ENCODE measurements at places on chromosomes 3 and 15.

GRCh38 chr3:186185194-186185787 lies 76.4 kb upstream of the ETV5 start:
- no peak for DNase-seq
- peaks cover 13% of the 10 kb centered on the region for H3K27me3 ChIP-seq
- H3K27ac ChIP-seq: no peak overlapping the region
- peaks cover 15% of the 10 kb centered on the region for H3K4me1 ChIP-seq
- no peak overlapping the region for H3K4me3 ChIP-seq

DNA sequence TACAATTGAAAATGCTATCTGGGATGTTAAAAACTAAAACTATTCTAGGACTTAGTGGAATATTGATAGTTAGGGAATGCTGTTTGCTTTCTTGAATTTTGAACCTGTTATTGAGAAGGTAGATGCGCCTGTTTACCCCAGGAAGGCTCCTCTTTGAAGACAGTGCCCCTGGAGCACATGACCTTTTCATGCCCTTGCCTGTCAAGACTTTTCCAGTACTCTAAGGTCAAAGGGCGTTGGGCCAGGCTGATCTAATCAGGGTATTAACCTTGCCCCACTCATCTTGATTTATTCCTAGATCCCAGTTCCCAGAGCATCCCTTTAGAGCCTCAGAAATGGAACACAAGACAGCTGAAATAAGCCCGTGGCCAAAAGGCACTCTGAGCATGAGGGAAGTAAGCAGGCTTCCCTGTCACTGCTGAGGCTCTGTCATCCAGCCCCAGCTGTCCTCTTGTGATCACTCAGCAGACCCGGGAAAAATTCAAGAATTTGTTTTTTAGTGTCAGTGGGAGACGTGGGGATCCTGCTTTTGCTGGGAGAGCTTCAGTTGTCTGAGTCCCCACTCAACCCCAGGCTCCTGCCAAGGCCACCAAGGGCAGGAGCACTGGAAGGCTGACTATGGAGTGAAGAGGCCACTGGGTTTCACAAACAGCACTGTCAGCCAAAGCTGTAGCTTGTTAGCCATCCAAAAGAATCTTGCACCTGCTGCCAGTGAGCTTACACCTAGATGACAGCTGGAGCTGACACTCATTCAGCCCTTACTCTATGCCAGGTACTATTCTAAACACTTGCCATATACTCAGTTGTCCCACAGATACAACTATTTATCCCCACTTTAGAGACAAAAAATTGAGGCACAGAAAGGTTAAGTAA lies 169.0 kb downstream of the PGPEP1L start:
- H3K27me3 ChIP-seq: no peaks in the 10 kb centered on the region
- no peak overlapping the region for H3K27ac ChIP-seq
- H3K36me3 ChIP-seq: no peaks in the 10 kb centered on the region
- DNase-seq: no peak
- no peak overlapping the region for H3K4me3 ChIP-seq

DNA sequence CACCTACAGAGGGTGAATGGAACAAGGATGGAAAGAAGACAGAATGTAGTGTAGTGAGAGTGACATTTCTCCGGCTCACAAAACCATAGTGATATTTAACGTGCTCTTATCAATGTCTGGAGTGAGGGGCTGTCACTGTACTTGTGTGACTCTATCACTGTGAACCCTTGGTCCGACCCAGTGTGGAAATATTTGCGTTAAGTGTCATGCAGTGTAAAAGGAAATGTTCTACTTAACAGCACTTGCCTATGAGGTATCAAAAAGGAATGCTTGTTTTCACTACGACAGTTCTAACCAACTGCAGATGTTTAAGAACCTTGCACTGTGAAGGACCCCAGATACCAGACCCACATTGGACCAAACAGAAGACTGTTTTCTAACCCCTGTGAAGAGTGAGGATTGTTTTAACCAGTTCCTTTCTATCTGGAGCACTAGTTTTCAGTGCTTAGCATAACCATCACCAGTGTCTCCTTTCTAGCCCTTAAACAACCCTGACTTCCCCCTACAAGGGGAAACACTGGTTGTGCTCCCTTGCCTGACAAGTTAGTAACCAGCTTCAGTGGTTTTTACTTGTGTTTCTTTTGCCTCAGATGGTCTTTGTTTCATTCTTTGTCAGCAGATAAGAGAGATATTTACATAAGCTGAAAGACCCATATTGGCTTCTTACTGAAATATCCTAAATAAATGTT lies 144.7 kb upstream of the ABHD17C start:
- H3K36me3 ChIP-seq: peaks cover 2% of the 10 kb centered on the region
- peaks cover 44% of the 10 kb centered on the region for H3K27me3 ChIP-seq
- DNase-seq: no peak
- no peaks in the 10 kb centered on the region for H3K4me1 ChIP-seq
- H3K27ac ChIP-seq: no peak overlapping the region

GRCh38 chr3:72346526-72346926 lies 501.7 kb downstream of the SHQ1 start:
- no peaks in the 10 kb centered on the region for H3K27me3 ChIP-seq
- H3K36me3 ChIP-seq: no peaks in the 10 kb centered on the region
- peaks cover 16% of the 10 kb centered on the region for H3K4me1 ChIP-seq
- H3K27ac ChIP-seq: no peak overlapping the region

- DNase-seq: no peak
- H3K36me3 ChIP-seq: no peaks in the 10 kb centered on the region
- H3K27ac ChIP-seq: no peak overlapping the region
- no peak overlapping the region for H3K4me3 ChIP-seq
- no peaks in the 10 kb centered on the region for H3K27me3 ChIP-seq
These were observed 33.6 kb downstream of the DMXL2 start for GRCh38 chr15:51588966-51589365.

DNA sequence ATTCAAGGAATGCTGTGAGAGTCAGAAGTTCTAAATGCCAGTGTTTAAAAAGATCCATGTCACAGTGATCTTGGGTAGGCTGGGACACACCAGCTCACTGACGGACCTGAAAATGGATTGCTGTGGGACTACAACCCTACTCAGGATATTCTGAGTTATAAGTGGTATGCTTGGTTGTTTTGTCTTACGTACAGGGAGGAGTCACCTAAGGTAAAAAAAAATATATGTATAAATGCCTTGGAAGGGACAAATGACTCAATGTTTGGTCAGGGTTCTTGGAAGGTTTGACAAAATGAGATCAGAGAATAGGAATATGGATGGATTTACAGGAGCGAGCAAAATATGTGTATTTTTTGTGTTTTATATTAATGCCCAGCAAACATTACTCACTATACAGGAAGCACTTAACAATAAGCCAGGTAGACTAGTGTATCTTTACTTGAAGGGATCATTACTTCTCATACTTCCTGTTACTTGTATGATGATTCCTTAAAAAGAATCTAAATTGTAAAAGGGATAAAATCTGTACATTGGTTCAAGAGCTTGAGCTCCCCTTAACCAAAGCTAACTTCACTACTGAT lies 767.3 kb downstream of the GBE1 start:
- no peak overlapping the region for H3K4me3 ChIP-seq
- no peaks in the 10 kb centered on the region for H3K4me1 ChIP-seq
- DNase-seq: no peak
- no peak overlapping the region for H3K27ac ChIP-seq
- H3K27me3 ChIP-seq: no peaks in the 10 kb centered on the region

GRCh38 chr15:39130556-39131379 lies 450.1 kb upstream of the THBS1 start:
- no peaks in the 10 kb centered on the region for H3K4me1 ChIP-seq
- no peak for DNase-seq
- H3K36me3 ChIP-seq: no peaks in the 10 kb centered on the region
- no peak overlapping the region for H3K4me3 ChIP-seq

- peak overlapping the region; percentile 83 for H3K4me3 ChIP-seq
- H3K4me1 ChIP-seq: peaks cover 33% of the 10 kb centered on the region
- peaks cover 69% of the 10 kb centered on the region for H3K27me3 ChIP-seq
- H3K27ac ChIP-seq: no peak overlapping the region
These were observed 1.5 kb downstream of the FOXL2NB start for GRCh38 chr3:138948371-138949001.

DNA sequence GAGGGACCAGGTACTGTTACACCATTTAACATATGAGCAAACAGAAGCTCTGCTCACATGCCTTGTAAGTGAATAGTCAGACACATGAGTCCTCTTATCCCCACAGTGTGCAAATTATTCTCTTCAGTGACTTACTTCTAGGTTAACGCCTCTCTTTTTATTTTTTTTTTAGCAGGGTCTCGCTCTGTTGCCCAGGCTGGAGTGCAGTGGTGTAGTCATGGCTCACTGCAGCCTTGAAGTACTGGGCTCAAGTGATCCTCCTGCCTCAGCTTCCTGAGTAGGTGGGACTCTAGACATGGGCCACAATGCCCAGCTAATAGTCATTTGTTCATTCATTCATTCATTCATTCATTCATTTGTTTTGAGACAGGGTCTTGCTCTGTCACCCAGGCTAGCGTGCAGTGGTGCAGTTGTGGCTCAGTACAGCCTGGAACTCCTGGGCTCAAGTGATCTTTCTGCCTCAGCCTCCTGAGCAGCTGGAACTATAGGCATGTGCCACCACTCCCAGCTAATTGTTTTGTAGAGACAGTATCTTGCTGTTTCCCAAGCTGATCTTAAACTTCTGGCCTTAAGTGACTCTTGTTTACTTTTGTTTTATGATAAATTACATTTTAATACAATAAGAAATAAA lies 94.7 kb downstream of the LRRC28 start:
- DNase-seq: no peak
- H3K36me3 ChIP-seq: no peaks in the 10 kb centered on the region
- no peaks in the 10 kb centered on the region for H3K27me3 ChIP-seq
- no peak overlapping the region for H3K4me3 ChIP-seq
- H3K4me1 ChIP-seq: peaks cover 5% of the 10 kb centered on the region
- peak overlapping the region; percentile 68 for H3K27ac ChIP-seq

DNA sequence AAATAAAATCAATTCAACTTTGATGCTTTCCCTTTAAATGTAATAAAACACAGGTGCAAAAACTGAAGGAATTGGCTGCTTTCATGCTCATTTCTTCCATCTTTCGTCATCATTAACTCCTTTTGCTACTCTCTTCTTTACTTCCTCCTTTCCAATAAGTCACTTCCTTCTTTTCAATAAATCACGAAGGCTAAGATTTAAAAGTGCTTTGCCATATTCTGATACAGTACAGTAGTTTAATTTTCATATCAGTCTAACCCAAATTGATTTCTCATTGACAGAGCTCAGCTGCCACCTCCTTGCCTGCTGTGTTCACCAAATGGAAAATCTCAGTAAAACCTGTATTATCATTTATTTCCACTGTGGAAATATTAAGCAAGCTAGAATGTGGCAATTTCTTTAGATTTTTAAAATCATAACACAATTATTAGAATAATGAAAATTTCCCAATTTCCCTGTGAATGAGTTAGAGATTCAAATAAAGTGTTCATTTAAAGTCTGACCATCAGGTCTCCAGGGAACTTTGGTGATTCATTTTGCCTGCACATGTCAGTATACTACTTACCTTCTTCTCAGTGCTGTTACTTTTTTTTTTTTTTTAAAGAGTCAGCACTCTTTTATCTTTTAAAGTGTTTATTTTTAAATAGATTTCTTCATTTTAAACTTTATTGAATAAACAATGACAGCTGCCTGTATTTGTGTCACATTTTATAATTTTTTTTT lies 41.6 kb downstream of the NANOGP8 start:
- no peak for DNase-seq
- H3K27ac ChIP-seq: no peak overlapping the region
- no peak overlapping the region for H3K4me3 ChIP-seq

DNA sequence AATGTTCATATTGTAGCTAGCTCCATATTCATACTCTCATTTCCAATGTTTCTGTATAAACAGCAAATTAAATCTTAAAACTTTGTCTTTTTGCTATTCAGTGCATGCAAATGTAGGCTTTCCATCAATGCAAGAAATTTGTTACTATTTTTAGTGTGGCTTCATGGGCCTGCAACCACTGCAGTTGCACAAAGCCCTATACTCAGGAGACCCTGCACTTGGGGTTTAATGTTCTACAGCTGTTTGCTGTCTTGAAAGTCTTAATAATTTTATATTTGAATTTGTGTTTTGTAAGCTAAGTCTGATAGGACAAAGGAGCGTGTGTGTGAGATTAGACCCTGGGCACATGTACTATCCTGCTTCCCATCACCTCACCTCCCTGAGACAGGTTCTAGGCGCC lies 9.6 kb downstream of the PYDC2 start:
- no peak for DNase-seq
- no peak overlapping the region for H3K27ac ChIP-seq
- H3K36me3 ChIP-seq: no peaks in the 10 kb centered on the region
- H3K27me3 ChIP-seq: no peaks in the 10 kb centered on the region

DNA sequence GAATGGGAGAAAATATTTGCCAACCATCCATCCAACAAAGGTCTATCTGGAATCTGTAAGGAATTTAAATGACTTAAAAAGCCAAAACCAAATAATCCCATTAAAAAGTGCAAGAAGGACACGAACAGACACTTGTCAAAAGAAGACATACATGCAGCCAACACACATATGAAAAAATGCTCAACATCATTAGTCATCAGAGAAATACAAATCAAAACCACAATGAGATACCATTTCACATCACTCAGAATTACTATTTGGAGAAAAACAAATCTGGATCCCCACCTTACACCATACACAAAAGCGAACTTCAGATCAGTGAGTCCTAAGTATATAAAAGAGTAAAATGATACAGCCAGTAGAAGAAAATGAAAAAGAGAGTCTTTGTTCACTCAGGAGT lies 58.6 kb upstream of the MNS1 start:
- no peak for DNase-seq
- H3K27ac ChIP-seq: no peak overlapping the region
- no peaks in the 10 kb centered on the region for H3K4me1 ChIP-seq
- peaks cover 10% of the 10 kb centered on the region for H3K27me3 ChIP-seq
- no peak overlapping the region for H3K4me3 ChIP-seq
- H3K36me3 ChIP-seq: no peaks in the 10 kb centered on the region

DNA sequence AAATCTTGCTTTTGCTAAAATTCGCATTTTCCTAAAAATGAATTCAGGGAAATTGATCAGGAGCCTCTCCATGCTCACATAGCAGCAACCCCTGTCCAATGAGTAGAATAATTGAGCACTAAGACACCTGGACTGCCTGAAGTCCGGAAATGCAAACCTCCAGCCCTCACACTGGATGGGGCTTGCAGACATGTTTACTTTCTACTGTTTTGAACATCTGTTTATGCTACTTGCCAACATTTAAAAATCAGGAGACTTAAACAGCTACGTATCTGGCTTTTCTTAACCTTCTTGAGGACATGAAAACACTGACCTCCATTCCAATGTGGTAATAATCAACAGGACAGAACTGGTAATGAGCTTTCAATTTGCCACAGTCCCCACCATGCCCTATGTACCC lies 184.4 kb downstream of the SHOX2 start:
- H3K36me3 ChIP-seq: no peaks in the 10 kb centered on the region
- no peak for DNase-seq
- H3K27me3 ChIP-seq: no peaks in the 10 kb centered on the region
- no peak overlapping the region for H3K27ac ChIP-seq
- no peaks in the 10 kb centered on the region for H3K4me1 ChIP-seq
- H3K4me3 ChIP-seq: no peak overlapping the region
